ENCODE measurements at places on chromosomes 6 and 20.
A peak's percentile ranks its signal among the peaks of the same experiment; 100 is the strongest.

GRCh38 chr6:170075659-170076223, 215.1 kb downstream of the DLL1 start:
- no peak for DNase-seq

GRCh38 chr6:69314531-69314930, 482.3 kb downstream of the LMBRD1 start:
- no peak for DNase-seq

DNA sequence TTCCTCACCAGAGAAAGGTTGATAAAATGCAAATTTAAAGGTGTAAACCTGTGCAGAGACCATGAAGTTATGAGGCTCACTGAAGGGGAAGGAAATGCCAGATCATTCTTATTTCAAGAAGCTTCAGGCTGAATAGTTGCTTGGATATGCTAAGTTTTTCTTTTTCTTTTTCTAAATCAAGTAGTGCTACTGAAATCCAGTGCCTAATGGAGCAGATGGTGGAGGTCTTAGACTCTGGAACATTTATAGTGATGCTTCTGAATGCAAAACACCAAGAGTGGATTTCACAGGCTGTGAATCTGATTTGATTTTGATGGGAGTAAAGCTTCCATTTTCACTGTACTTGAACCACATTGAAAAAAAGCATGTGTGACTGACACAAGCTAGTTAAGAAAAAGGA, 151.2 kb upstream of the BEND3 start:
- no peak for DNase-seq

DNA sequence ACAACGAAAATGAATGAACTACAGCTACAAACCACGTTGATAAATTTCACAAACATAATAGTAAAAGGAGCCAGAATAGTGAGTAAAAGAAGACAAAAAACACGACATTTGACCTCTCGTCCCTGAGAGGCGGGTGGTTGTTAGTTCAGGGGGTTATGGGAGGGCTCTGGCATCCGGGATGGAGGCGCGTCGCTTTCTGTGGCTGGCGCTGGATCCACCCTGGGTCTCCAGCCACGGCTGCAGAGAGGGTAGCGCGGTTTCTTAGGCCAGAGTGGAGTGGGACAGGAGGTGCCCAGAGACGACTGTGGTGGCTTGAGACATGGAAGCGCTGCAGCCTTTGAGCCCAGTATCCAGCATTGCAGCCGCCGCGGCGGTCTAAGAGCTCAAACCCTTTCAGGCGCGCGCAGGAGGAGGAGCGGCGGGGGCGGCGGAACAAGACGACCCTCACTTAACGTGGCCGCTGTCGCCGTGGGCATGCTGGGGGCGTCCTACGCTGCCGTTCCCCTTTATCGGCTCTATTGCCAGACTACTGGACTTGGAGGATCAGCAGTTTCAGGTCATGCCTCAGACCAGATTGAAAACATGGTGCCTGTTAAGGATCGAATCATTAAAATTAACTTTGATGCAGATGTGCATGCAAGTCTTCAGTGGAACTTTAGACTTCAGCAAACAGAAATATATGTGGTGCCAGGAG, 3.7 kb upstream of the ZSCAN23 start:
- DNase-seq = no peak

DNA sequence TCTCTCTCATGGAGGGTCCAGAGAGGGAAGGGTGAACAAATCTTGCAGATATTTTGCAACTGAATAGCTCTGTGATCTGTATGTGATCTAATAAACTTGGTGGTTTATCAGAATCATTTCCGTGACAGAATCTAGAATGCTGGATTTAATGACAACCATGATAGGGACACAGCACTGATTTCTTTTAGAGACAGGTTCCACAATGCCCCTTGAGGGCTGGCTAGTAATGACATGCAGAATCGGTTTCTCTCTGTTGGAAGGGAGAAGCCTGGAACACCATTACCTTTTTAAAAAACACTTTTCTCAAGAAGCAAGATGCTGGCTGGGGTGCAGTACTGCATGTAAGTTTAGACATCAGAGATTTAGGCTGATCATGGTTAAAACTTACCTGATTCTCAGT, 313.4 kb downstream of the CDH26 start:
- DNase-seq = no peak

DNA sequence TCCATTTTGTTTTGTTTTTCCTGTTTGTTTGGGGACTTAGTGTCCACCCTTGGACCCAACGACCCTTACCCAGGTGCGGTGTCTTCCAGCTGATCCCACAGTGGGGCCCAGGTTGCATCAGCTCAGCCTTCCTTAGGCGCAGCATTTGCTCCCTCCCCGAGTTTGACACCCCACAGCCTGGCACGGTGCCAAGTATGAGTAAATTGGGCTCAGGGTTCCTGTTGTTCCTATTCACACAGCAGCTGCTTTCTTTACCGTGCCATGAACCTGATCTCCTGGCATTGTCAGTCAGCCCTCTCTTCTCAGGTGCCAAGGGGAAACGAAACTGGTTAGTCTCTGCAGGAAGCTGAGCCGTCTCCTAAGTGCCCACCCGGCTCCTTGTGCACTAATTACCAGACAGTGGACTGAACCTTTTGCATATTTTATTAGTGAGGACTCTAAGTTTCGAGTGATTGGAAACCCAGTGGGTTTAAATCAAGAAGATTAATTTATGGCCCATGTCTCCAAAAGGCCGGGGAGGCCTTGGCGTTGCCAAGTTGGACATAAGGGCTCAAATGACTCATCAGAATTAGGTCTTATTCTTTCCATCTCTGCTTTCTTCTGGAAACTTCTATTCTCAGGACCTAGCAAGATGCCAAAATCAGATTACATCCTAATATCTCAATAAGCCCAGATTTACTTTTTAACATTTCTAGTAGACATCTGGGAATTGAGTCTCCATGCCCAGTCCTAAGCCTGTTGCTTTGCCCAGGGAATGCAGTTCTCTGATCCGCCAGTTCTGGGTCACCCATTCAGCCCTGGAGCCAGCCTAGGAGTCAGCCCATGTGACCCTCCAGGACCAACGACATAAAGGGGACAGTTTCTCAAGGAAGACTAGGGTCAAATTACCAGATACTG, 68.8 kb downstream of the TSHZ2 start:
- DNase-seq = no peak

GRCh38 chr20:59598625-59599310, 5.6 kb upstream of the PHACTR3 start:
- DNase-seq = peak; percentile 19
